ENCODE measurements at places on chromosomes 13 and 19. TPM values are rescaled to one million over a fixed set of nuclear protein-coding genes. Genes with fewer than 3 reads are reported as not detected.

- no peak for DNase-seq
These were observed 3.0 kb upstream of the PRKD2 start for GRCh38 chr19:46719629-46720502.

DNA sequence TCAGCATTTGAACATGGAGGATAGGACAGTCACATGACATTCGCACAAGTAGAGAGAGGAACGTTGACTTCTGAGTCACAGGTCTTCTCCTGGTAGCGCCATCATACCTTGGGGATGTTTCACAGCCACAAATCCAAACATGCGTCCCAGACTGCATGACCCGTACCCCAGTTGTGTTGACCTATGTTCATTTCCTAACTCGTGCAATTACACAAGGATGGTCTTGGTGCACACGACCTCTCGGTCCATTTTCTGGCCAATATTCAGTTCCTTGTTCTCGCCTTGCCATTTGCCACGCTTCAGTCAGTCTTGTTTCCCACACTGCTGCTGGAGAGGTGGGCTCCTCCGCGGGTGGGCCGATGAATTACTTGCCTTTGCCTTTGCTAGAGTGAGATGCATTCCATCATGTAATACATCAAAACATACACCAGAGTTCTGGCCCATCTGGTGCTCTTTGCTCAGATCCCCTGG is 87.3 kb downstream of the COL4A2 start:
- DNase-seq, result no peak

DNA sequence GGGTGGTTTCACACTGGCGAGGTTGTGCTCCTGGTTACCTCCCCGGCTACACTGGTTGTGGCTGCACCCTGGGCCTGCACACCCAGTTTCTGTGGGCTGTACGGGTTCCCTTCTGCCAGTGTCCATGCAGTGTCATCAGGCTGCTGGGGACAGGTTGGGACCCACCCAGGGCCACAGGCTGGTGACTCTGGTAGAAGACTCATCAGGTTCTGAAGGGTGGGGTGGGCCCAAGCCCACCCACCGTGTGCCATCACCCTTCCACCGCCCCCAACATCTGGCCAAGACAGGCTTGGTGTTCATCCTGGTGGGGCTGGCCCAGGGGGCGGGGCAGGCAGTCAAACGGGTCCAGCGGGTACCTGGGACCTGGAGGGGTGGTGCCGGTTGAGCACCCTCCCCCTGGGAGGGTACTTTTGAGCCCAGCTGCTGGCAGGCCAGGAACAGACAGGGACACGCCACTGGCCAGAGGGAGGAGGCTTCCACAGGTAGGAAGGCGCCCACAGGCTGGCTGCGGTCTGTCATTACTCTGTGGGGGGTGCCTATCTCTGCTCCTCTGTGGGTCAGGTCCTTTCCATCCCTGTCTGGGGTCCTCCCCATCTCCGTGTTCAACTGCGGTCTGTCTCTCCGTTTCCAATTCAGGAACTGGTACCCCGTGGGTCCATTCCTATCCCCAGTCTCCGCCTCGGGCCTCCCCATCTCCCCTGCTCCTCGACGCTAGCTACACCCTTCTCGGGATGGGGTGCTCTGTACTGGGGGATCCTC is at the start of gene RNF225:
Gene RNF225 (plus strand): TSS at position 437 of the 759 bp plus-strand sequence. CDS start 434 bp downstream, outside the sequence.
- no peak for DNase-seq

- DNase-seq, result no peak
These were observed 277.9 kb downstream of the ZNF536 start for GRCh38 chr19:30649934-30650614.

Gene ZNF235
- polyA plus RNA-seq, result 13.2 TPM

Gene APLP1
- 23.4 TPM for polyA plus RNA-seq

Gene C19orf33
- polyA plus RNA-seq, result 5.2 TPM

Gene LYPD3
- 1.9 TPM for polyA plus RNA-seq

Gene CGB1
- polyA plus RNA-seq, result not detected

Measured in right renal cortex interstitium (tissue), 3 donors.